ENCODE measurements at places on chromosomes 1 and 21.

DNA sequence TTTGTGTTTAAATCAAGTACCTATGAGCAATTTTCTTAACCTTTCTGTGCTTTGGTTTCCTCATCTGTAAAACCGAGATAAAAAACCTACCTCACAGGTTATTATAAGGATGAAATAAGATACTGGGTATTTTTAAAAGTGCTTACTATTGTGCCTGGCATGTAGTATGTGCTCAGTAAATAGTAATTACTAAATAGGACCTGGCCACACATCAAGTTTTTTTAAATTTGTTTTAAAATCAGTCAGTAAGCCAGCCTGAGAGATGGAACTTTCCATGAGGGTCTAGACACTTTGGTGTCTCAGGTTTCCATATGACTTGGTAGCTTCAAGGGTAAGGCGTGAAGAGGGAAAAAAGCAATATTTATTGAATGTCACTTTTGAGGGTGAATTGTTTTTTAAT lies 7.0 kb upstream of the ATF3 start:
- no peak for DNase-seq

GRCh38 chr21:44448651-44449131 lies 6.6 kb upstream of the LRRC3 start:
- no peak for DNase-seq

DNA sequence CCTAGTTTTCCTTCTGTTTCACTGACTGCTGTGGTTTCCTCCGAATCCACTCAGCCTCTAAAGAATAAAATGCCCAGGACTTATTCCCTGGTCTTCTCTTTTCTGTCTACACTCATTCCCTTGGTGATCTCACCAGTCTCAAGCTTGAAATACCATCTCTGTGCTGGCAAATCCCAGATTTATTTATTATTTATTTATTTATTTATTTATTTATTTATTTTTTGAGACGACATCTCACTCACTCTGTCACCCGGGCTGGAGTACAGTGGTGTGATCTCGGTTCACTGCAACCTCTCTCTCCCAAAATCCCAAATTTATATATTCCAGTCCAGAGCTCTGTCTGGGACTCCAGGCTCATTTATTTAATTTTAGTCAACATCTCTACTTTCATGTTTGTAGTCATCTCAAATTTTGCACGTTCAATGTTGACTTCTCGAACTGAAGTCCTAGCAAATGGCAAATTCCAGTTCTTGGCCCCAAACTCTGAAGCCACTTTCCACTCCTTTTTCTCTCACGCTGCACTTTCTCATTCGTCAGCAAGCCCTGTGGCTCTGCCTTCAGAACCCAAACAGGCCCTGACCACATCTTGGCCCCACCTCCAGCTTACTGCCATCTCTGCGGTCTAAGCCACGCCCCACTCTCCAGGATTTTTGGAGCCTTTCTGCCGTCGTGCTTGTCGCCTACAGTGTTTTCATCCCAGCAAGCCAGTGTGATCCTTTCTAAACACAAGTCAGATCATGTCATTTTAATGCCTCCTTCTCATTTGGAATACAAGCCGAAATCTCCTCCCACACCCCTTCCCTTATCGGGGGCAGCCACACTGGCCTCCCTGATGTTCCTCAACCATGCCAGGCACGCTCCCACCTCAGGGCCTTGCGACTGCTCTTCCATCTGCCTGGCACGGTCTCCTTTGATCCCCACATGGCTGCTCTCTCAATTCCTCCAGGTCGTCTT lies 14.2 kb upstream of the TENT5B start:
- DNase-seq: no peak

DNA sequence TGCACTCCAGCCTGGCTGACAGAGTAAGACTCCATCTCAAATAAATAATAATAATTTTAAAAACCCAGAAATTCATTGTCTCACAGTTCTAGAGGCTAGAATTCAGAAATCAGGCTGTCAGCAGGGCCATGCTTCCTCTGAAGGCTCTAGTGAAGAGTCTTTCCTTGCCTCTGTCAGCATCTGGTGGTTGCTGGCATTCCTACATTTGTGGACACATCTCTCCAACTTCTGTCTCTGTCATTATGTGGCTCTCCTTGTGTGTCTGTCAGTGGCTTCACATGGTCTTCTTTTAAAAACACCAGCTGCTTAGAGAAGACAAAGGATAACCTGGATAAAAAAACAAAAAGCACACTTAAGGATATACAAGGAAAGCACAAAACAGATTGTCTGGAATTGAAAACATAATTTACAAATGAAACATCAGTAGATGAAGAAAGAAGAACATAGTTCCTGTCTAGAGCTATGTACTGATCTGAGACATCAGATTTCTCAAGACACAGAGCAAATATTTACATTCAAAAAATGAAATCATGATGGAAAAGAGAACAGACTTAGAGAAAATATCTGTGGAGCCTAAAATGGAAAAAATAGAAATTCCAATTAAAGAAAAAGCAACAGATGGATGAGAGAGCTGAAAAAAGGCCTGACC lies 32.7 kb upstream of the ASB17 start:
- DNase-seq: no peak

DNA sequence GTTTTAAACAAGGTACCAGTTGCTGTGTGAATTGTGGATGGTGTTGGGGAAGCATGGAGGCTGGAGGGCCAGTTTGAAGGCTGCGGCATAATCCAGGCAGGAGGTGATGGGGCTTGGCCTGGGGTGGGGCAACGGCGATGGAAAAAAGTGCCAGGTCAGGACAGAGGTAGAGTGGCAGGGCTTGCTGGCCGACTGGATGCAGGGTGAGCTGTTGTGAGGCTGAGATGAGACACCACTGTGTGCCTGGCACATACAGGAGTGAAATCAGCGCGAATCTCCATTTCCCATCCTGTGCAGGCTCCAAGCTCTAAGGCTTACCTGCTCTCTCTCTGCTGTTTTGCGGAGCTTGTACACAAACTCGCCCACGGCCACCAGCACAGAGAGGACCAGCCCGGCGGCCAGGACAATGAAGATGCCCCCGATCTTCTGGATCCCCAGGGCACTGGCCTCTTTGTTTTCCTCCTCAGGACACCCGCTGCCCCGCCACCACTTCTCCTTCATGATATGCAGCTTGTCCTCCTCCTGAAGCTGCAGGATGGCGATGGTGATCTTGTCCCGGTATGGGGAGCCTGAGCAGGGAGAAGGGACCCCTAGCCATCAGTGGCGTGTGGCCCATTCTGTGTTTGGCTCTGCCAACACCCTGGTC lies 229.5 kb downstream of the GRIK3 start:
- DNase-seq: no peak

DNA sequence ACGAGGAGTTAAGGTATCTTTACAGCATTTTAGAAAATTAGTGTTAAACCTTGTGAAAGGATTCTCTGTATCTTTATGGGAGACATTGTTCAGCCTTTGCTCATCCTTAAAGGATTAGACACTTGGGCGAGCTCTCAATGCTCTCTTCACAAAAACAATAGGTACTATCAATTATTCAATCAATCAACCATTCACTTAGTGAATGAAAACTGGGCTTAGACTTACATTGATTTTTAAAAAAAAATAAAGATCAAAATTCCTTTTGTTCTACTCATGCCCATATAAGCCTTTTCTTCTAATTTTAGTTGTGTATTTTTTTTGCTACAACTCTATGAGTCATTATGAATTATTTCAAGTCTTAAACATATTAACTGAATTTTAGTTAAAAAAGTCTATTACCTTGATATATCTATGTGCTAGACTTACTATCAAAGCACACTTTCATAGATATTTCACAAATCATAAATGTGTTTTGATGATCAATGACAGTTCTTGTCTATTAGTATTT lies 181.2 kb downstream of the DPYD start:
- DNase-seq: no peak

DNA sequence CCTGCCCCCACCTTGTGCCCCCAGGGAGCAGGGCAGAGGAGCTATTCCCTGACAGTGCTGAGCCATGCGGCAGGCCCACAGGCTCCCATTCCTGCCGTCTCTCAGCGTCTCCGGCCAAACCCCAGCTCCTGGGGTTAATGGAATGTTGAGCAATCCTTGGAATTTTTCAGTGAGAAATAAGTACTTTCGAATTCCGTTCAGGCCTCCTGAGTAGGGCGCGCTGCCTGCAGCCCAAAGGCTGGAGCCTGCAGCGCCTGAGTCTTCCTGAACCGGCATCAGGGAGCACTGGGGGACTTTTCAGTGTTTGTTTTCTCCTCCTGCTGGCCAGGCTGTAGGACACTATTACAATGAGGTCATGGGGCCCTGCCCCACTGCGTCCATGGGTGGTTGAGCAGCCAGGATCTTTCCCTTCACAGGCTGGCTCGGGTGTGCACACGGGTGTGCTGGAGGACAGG lies 33.3 kb upstream of the CSF1 start:
- no peak for DNase-seq

GRCh38 chr1:167551362-167551761 lies 2.2 kb downstream of the CREG1 start:
- no peak for DNase-seq

GRCh38 chr1:152251391-152251790 lies 27.4 kb upstream of the HRNR start:
- no peak for DNase-seq

DNA sequence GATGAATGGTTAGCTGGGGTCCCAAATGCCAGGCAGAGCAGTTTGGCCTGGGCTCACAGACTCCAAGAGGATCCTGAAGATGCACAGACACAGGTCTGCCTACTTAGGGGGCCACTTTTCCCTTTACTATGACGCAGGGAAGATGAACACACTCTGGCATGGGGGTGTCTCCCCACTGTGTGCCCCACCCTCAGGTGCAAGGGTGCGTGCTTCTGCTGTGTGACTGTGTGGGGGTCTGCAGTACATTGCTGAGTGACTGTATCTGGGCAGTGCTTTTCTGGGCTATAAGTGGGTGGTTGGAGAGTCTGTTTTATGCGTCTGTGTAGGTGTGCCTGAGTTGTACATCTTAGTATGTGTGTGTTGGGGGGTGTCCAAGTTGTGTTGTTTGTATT lies 3.8 kb downstream of the NR0B2 start:
- no peak for DNase-seq

GRCh38 chr1:80047791-80048190 lies 1041.3 kb upstream of the ADGRL4 start:
- DNase-seq: no peak

DNA sequence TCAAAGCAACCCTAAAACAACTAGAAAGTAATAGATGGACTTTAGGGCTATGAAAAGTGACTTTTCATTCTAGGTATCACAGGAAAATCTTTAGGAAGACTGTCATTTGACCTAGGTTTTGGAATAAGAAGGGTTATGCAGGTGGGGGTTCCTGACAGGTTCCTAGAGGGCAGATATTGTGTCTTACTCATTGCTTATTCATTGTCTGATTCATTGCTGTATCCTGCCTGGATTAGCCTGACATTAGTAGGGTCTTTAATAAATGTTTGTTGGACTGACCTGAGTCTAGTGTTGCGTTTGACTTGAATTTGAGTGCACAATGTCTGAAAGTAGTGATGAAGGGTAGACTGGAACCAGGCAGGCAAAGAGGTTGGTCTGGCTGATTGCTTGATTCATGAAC lies 6.0 kb downstream of the FNBP1L start:
- DNase-seq: no peak

GRCh38 chr1:243447347-243447746 lies 191.5 kb downstream of the SDCCAG8 start:
- DNase-seq: no peak

DNA sequence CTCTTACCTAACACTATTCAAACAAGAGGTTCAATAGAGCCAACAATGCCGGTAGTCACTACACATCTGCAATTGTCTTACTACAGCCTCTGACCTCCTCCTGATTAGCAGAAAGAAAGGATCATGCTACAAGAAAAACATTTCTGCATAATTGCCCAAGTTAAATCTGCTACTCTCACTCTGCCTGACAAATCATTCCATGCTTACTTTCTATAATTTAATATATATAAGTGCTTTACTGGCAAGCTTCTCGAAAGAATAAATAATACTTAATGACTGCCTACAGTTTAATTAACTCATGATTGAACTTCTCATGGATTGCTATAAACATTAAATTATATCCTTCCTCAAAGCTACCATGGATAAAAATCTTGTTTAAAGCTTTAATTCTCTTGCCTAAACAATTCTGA lies 156.0 kb downstream of the SLC45A1 start:
- no peak for DNase-seq

Data from NCI-H524 (cell line).